ENCODE measurements at places on chromosomes 3 and 15.

- DNase-seq = no peak
Measured at GRCh38 chr15:51366920-51367319, 25.5 kb downstream of the GLDN start.

GRCh38 chr3:16377196-16377595 lies 112.2 kb downstream of the OXNAD1 start:
- no peak for DNase-seq

GRCh38 chr3:24523215-24523614 lies 28.6 kb upstream of the THRB start:
- no peak for DNase-seq

DNA sequence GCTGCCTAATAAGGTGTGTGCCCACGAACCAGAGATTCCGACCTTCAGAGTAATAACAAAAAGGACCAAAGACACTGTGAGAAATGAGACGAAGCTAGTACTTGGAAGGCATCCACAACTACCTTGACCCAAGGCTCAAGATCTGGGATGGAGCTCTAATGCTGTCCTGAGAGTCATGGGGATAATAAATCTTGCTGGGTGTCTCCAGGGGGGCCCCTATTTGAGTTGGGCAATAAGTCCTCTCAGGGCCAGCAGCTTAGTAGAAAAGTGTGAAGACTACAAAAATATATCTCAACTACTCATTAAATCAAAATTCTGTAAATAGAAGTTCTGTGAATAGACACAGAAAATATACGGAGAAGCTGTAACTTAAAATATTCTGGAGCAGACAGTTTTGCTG lies 2.9 kb upstream of the NDN start:
- no peak for DNase-seq

DNA sequence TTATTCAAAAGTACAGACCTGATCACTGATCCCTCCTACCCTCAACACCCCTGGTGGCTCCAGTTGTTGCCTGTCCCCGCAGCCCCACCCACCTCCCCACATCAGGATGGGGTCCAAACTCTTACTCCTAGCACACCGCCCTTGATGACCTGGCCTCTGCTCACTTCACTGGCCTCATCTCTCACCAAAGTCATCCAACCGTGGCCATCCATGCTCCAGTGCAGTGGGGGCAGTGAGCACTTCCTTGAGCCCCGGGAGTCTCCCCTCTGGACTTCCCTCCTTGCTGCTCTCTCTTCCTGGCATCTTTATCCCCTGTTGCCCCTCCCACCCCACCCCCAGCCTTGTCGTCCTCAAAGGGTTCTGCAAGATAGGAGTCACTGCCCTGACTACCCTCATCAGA lies 191.1 kb downstream of the CACNA2D3 start:
- no peak for DNase-seq
